ENCODE measurements at places on chromosomes 4 and X.

DNA sequence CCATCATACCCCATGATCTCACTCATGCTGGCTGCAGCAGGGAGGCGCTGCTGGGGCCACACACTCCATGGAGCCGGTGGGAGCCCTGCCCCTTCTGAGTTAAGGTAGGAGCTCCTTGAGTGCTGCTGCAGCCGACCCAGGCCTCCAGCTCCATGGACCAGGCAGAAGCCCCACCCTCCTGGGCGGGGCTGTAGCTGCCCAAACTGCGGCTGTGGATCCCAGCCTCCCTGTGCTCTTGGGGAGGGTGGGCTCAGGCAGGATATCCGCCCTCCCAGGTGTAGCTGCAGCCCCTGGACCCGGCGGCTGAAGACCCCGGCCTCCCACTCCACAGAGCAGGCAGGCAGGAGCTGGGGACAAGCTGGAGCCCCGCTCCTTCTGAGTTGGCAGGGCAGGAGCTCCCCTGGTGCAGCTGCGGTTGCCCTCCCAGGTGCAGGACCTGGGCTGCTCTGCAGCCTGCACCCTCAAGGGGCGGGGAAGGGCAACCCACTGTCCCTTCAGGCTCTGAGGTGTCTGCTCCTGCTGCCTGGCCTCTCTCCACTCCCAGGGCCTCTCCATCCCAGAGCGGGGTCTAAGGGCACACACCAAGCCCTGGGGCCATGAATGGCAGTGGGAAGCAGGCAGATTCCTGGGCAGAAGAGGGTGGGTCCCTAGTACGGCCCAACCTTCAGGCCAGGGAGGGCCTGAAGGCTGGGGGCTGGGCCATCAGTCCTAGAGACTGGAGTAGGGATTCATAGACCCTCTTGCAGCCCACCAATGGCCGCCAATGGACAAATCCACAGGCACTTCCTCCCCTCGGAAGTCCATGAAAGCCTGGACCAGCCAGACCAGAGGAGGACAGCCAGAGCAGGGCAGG is 466.1 kb downstream of the DTHD1 start:
- DNase-seq: no peak

DNA sequence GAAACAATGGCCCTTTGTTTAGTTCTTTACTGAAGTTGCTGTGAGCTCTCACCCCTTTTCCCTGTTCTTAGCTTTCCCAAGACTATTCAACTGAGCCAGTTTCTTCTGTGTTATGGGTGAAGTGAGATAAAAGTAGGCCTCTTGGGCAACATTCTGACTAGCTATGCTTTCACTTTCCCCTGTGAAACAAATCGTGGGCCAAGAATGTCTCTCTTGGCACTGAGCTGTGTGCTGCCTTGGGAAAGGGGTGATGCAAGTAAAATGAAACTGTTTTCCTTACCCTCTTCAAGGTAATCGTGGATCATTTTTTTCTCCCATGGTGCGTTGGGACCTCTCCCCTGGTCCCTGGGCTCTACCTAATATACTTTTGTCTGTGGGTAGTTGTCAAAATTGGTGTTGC is 653.9 kb upstream of the MAGEB2 start:
- no peak for DNase-seq

- no peak for DNase-seq
Measured at GRCh38 chrX:130416785-130417184, 15.0 kb downstream of the RBMX2 start.

DNA sequence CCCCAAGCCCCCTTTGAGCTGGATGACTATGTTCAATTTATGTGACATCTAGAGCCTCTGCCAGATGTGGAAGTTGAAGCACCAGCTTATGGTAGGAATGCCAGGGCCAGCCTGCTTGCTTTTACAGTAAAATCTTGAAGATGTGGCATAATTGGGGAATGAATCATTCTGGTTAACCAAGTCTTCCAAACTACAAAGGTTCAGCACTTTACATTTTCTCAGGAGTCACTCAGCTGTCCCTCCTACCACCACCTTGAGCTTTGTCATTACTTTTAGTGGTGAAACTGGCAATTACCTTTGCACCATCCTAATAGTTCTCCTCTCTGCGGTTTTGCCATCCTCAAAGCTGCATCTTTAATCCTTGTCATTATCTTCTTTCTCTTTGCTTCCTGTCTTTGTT is 172.2 kb downstream of the HS6ST2 start:
- DNase-seq: no peak

DNA sequence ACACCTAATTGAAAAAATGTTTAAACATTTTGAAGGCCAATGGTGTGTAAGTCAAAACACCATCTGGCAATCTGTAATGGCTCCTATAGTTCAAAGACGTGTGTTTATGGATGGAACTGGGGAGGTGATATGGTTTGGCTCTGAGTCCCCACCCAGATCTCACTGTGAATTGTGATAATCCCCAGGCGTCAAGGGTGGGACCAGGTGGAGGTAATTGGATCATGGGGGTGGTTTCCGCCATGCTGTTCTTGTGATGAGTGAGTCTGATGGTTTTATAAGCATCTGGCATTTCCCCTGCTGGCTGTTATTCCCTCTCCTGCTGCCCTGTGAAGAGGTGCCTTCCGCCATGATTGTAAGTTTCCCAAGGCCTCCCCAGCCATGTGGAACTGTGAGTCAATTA is 52.2 kb downstream of the ADRA2C start:
- DNase-seq: no peak
